Activated CD8-positive, alpha-beta memory T cell treated with anti-CD3 and anti-CD28 coated beads, Interleukin-2, amount 10 ng/mL, durations not matched to agents 7 days and 5 days (primary cell): ENCODE measurements at places on chromosomes 16 and 17. TPM values are rescaled to one million over a fixed set of nuclear protein-coding genes. Genes with fewer than 3 reads are reported as not detected.
A peak's percentile ranks its signal among the peaks of the same experiment; 100 is the strongest.

DNA sequence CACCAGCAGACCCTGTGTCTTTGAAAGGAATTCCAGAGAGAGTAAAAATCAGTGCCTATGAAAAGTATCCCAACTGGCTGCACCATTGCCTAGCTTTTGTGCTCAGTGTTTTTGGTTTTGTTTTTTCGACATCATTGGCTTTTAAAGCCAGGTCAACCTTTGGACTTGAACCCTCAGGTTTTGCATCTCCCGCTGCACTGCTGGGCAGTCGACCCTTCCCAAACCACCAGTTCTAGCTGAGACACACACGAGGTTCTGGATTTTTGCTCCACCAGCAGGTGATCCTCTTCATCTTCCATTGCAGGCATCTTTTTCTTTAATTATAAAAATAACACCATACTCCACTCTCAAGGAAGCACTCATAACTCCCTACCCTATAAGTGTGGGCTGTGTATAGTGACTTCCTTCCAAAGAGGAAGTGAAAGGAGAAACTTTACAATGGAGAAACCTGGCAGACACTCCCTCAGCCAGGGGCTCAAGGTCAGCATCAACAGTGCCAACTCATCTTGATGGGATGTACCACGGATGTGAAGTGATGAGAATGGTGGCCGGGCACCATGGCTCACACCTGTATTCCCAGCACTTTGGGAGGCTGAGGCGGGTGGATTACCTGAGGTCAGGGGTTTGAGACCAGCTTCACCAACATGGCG is 57.8 kb downstream of the BMERB1 start:
- no peak for DNase-seq

DNA sequence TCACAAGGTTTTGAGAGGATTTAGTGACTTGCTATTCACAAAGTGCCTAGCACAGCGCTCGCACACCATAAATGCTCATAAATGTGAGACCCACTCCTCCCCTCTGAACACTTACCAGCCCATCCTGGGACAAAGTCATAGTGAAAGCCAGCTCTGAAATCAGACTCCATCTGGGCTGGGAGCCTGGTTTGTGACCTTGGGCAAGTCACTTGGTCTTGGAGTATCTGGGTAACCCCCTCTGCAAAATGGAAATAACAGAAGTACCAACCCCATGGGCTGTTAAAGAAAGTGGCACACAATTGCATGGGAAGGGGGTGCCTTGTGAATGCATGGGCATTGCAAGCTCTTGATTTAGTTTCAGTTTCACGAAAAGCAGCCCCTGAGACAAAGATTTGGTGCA is 104.7 kb upstream of the CDH5 start:
- peak; percentile 38 for DNase-seq

DNA sequence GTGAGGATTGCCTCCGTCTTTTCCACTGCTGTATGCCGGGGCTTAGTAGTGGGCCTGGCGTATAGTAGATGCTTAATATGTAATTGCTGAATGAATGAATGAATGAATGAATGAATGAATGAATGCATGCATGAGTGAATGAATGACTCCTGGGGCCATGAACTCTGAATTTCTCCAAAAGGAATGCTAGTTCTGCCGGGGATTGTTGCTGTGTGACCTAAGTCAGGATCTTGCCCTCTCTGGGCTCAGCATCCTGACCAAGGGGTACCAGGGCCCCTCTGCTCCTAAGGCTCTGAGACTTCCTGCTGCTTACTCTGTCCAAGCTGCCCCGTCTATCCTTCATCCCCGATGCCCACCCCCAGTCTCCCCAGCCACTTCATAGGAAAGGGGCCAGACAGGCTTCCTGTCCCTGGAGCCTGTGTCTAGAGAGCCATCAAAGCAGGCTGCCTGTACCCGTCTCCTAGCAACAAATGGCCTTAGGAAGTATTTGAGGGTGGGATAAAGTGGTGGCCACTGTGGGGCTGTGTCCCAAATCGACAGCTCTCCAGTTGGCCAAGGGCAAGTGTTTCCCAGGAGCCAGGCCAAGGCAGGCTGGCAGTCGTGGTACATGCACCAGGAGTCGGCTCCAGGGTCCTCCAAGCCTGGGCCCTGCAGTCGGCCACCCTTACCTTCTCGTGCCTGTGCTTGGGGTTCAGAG is 11.6 kb upstream of the MPRIP start:
- no peak for DNase-seq

- DNase-seq: no peak
Measured at GRCh38 chr17:9594065-9594464, 17.6 kb downstream of the CFAP52 start.

The PPY gene
- total RNA-seq: not detected

GRCh38 chr16:48536614-48537200 is 73.3 kb downstream of the N4BP1 start:
- no peak for DNase-seq

DNA sequence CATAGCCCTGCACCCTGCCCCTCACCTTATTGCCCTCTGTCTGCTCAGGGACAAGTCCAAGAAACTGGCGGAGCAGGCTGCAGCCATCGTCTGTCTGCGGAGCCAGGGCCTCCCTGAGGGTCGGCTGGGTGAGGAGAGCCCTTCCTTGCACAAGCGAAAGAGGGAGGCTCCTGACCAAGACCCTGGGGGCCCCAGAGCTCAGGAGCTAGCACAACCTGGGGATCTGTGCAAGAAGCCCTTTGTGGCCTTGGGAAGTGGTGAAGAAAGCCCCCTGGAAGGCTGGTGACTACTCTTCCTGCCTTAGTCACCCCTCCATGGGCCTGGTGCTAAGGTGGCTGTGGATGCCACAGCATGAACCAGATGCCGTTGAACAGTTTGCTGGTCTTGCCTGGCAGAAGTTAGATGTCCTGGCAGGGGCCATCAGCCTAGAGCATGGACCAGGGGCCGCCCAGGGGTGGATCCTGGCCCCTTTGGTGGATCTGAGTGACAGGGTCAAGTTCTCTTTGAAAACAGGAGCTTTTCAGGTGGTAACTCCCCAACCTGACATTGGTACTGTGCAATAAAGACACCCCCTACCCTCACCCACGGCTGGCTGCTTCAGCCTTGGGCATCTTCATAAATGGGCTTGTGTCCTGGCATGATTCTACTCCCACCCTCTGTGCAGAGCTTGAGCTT is 6.3 kb upstream of the NFATC3 start:
- DNase-seq: no peak

DNA sequence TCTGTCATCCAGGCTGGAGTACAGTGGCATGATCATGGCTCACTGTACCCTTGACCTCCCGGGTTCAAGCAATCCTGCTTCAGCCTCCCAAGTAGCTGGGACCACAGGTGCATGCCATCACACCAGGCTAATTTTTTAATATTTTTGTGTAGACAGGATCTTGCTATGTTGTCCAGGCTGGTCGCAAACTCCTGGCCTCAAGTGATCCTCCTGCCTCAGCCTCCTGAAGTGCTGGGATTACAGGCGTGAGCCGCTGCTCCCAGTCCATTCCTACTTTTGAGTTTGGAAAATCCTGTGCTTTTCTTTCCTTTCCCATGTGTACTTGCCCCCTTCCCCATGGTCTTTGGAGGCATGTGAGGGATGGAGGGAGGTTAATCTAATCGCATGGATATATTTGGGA is 60.0 kb downstream of the MSI2 start:
- DNase-seq: no peak

GRCh38 chr17:79936641-79937381 is 97.6 kb upstream of the CBX4 start:
- DNase-seq: no peak

The LIMD2 gene
- 356 TPM for total RNA-seq

- DNase-seq: peak; percentile 54
Measured at GRCh38 chr17:79933863-79934652, 94.8 kb upstream of the CBX4 start.

The CBX8 gene
- 6.8 TPM for total RNA-seq

GRCh38 chr16:27689711-27690110 is 139.8 kb downstream of the KATNIP start:
- no peak for DNase-seq

The PRR15L gene
- total RNA-seq: not detected

GRCh38 chr16:79430191-79430678 is 170.3 kb downstream of the MAF start:
- no peak for DNase-seq

The TMC6 gene
- 347 TPM for total RNA-seq

The BRICD5 gene
- 13.2 TPM for total RNA-seq

The KRT16 gene
- total RNA-seq: not detected

The MYH8 gene
- not detected for total RNA-seq

- DNase-seq: no peak
Measured at GRCh38 chr17:54813896-54814295, 86.8 kb upstream of the TOM1L1 start.
